ENCODE measurements at places on chromosomes 12 and 14.

DNA sequence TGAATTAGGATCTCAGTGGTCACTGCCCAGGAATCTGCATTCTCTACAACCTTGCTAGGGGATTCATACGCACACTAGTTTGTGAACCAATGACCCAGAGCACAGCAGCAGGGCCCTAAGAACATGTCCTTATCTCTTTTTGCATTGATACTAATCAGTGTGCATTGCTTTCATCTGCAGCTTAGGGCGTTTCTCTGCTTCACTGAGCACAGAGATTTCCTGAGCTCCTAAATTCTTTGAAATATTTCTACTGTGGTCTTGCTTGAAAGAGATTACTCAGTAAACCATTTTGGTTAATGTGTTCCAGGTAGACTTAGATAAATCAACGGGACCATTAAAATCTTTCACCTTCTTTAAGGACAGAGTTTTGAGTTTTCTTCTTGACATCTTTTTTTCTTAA is 351.3 kb upstream of the KITLG start:
- DNase-seq = peak; percentile 66

GRCh38 chr14:96368534-96368933 is 5.2 kb downstream of the GSKIP start:
- DNase-seq = peak; percentile 29

GRCh38 chr14:75917946-75918335 is 63.9 kb downstream of the TGFB3 start:
- DNase-seq = no peak

GRCh38 chr12:51980809-51981127 is 26.0 kb upstream of the TAMALIN start:
- no peak for DNase-seq

DNA sequence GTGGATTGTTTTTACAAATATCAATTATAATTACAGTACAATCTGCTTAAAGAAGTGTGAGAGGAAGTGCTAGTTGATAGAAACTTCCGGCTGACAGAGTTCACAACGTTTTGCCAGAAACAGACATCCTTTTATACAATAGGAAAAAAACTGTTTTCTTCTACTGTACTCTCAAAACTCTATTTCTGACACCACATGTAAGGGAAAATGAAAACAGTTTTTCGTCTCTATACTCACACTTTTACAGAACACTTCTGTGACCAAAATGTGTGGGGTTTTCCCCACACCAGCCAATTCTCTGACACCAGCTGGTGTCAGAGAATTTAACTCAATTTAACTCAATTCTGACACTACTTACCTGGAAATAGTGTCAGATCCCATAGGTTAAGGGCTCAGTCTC is 24.2 kb upstream of the HIF1A start:
- DNase-seq = no peak

DNA sequence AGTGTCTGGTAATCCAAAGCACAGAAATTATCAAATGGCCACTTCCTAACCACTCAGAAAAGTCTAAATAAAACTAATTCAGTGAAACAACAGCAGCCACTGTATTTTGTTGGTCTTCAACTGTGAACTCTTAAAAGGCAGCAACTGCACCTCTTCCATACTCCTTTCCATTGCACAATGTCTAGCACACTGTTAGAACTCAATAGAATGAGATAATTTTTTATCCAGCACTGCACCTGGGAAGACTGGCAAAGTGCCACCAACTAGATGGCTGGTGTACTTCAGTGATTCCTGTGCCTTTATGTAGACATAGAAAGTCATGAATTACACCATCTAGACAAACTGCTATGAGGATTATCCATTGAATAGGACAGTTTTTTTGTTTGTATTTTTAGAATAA is 26.2 kb downstream of the LGR5 start:
- DNase-seq = no peak

GRCh38 chr12:31803306-31804184 is 74.7 kb upstream of the AMN1 start:
- peak; percentile 88 for DNase-seq

DNA sequence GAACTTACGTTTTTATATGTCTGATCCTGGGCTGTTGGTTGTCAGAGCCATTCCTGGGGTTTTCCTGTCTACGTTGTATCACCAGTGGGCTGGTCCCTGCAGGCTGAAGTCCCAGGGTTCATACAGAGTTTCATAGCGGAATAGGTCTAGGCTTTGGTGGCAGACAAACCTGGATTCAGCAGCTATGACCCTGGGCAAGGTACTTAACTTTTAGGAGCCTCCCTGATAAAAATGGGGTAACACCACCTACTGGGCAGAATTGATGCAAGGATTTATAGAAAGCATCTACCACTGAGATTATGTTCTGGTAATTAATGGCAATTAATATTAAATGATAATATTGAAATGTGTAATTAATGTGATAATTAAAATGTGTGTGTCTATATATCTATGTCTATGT is 141.2 kb downstream of the SYNE2 start:
- no peak for DNase-seq

DNA sequence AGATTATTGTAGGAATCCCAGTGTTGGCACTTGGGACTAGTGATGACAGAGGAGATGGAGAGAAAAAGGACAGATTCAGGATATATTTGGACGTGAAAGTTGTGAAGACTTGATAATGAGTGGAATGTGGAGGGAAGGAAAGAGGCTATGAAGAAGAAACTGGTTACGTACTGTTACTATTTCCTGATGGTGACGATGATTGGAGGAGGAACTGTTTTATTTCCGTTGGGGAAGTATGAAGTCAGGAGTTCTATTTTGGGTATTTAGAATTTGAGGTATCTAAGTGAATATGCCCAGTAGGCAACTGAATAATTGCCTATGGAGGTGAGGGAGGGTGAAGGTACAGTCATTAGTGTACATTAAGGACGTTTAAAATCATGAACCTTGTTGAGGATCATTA is 207.2 kb downstream of the TMTC2 start:
- no peak for DNase-seq

- no peak for DNase-seq
Measured at GRCh38 chr14:55547650-55548315, 32.2 kb upstream of the KTN1 start.

DNA sequence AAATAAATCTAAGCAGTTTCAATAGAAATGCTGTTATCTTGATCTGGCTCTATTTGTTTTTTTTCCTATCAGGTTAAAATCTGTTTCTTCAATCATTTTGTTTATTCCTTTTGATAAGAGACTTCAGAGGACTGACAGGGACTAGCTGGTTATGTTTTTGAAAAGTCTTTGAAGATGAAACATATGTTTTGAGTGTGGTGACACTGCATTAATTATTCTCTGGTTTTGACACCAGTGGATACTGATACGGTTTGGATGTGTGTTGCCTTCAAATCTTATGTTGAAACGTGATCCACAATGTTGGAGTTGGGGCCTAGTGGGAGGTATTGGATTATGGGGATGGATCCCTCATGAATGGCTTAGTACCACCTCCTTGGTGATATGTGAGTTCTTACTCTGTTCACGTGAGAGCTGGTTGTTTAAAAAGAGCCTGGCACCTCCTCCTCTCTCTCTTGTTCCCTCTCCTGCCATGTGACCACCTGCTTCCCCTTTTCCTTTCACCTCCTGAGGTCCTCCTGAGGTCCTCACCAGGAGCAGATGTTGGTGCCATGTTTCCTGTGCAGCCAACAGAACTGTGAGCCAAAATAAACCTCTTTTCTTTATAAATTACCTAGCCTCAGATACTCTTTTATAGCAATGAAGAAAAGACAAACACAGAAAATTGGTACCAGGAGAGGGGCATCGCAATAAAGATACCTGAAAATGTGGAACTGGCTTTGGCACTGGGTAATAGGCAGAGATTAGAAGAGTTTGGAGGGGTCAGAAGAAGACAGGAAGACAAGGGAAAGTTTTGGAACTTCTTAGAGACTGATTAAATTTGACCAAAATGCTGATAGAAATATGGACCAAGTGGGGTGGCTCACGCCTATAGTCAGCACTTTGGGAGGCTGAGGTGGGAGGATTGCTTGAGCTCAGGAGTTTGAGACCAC is 23.0 kb downstream of the RASSF3 start:
- no peak for DNase-seq

DNA sequence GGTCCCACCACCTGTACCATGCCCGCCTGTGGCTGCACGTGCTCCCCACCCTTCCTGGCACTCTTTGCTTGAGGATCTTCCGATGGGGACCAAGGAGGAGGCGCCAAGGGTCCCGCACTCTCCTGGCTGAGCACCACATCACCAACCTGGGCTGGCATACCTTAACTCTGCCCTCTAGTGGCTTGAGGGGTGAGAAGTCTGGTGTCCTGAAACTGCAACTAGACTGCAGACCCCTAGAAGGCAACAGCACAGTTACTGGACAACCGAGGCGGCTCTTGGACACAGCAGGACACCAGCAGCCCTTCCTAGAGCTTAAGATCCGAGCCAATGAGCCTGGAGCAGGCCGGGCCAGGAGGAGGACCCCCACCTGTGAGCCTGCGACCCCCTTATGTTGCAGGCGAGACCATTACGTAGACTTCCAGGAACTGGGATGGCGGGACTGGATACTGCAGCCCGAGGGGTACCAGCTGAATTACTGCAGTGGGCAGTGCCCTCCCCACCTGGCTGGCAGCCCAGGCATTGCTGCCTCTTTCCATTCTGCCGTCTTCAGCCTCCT is 1.1 kb downstream of the INHBE start:
- peak; percentile 94 for DNase-seq

DNA sequence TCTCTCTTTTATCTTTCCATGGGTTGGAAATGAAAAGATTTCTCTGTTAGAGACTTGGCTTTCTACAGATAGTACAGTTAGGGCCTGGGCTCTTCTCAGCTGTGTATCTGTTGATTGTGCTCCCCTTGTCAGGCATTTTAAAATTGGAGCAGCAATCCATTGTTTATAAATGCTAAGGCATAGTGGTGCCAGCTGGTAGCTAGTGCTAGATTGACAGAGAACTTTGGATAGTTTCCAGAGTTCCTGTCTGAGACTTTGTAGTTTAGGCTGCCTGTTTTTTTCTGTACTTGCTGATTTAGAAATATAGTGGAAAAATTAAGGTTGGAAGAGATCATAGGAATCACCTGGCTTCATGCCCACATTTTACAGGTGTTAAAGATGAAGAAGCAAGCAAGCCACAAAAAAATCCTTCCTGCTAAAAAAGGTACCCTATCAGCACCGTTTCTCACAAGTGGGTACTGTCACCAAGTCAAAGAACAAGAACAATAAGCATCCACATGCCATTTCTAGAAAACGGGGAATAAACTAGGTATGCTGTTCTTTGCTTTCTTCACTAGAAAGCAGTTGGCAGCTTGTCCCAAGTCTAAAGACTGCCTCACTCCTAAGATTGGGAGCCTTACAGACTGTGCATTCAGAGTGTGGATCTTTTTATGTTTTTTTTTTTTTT is 6.2 kb downstream of the TTLL5 start:
- no peak for DNase-seq

GRCh38 chr14:69685716-69686115 is 74.3 kb downstream of the SUSD6 start:
- DNase-seq = no peak

DNA sequence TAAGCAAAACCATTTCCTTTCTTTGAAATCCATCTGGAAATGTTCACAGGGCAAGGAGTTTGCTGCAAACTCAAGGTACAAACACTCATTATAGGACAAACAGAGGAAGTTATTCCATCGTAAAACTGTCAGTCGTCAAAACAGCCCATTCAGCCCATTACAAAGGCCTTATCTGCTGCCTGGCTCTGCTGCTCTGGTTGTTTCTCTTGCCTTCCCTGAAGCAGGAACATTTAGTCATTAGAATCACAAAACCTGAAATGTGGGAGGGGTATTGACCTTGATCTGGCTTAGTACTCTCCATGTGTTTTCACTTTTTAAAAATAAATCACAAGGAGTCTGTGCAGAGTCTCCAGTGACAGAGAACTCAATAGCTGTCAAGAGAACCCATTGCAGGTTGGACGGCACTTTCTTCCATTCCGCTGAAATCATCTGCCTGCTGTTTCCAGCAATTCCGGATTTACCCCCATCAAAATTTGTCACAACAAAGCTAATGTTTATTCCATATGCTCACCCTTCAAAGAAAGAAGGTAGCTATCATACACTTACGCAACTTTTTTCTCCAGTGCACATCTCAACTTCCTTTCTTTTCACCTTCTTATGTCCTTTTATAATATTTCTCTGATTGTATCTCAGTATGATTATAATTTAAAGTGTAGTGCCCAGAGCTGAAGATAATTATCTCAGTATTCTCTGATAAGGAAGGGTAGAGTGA is 24.6 kb upstream of the ITPR2 start:
- DNase-seq = no peak

DNA sequence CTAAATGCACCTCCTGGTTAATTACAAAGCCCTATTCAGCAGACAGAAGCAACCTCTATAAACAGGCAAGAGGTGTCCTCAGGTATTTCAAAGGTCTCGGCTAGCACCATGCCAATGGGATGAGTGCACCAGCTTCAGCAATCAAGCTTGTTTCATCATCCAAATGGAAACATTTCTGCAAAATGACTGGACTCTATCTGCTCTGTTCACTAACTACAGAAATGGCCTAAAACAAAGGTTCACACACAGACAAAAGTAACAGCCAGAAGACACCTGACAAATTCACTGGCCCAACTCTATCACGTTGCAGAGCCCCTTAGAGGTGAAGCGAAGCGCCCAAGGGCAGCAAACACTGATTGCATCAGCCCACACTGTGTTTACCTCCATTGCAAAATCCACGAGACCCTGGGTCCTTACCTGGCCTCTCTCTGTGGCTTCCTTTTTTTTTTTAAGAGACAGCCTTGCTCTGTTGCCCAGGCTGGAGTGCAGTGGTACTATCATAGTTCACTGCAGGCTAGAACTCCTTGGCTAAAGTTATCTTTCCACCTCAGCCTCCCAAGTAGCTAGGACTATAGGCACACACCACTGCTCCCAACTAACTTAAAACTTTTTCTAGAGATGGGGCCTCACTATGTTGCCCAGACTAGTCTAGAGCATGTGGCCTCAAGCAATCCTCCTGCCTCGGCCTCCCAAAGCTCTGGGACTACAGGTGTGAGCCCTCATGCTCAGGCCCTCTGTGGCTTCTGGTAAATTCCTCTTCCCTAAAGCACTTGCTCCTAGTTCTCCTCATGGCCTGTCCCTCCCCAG is 8.5 kb upstream of the SYNE3 start:
- DNase-seq = peak; percentile 64

DNA sequence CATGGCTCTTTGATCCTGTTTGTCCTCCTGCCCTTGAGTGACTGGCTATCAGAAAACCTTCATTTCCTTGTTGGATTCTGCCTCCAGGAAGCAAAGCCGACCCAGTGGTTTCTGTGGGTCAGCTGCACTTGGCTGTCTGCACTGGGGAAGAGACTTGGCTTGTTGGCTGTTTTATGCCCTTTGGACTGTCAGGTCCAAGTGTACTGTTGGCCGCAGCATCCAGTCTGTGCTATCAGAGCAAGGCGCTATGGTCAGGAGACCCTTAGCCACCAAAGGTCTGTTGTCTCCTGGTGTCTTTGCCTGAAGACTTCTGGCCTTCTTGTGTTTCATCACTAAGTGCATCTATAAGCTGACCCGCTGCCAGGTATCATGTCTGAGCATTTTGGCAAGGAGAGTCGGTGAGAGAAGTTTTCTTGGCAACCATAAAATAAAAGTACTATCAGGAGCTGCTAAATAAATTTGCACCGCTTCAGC is 177.4 kb upstream of the HIF1A start:
- DNase-seq = no peak

- no peak for DNase-seq
Measured at GRCh38 chr12:100464529-100464928, 9.1 kb upstream of the NR1H4 start.

All from mesendoderm (in vitro differentiated cells).